ENCODE measurements at places on chromosomes 1 and 21.

DNA sequence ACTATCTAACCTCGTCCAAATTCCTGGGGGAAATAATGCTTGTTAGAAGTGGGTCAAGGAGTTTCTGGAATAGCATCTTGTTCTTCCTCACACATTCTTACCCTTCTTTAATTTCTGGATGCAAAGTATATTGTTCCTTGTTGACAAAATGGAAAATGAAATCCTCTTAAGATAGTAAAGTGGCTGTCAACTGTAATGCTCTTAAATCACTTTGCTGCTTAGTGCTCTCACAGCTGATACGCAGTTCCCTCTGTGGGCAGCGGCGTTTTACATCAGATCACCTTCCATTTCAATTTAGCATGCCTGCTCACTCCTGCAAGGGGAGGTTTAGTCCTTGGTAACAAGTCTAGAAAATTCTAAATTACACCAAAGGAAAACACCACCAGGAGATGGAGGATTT, 113.1 kb downstream of the DNM3 start:
- no peak for DNase-seq

GRCh38 chr1:151254217-151255213, at the start of gene PSMD4:
PSMD4 (plus strand) TSS chr1:151254734; CDS start chr1:151254783, 49 bp downstream.
- DNase-seq, result peak; percentile 88

- no peak for DNase-seq
Observed at GRCh38 chr1:228463559-228464455, 23.4 kb upstream of the RNF187 start.

GRCh38 chr1:243471754-243472745, 216.2 kb downstream of the SDCCAG8 start:
- no peak for DNase-seq

- DNase-seq, result no peak
Observed at GRCh38 chr1:90836345-90836679, 119.2 kb upstream of the BARHL2 start.

DNA sequence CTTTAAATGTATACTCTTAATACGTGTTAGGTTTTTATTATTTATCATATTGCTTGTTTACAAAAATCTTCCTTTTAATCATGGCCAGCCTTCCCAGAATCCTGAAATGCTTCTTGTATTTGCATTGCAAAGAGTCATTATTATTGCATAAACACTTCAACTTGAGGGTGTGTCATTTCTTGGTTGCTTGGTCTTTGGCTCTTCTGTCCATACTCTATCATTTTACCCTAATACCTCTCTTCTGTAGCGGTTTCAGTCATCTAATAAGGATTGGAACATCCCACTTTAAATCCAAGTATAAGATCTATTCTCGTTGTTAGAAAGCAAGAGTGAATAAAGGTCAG, 200.6 kb upstream of the CACYBP start:
- DNase-seq, result no peak

- no peak for DNase-seq
Observed at GRCh38 chr1:233359431-233359830, 31.9 kb downstream of the MAP3K21 start.

DNA sequence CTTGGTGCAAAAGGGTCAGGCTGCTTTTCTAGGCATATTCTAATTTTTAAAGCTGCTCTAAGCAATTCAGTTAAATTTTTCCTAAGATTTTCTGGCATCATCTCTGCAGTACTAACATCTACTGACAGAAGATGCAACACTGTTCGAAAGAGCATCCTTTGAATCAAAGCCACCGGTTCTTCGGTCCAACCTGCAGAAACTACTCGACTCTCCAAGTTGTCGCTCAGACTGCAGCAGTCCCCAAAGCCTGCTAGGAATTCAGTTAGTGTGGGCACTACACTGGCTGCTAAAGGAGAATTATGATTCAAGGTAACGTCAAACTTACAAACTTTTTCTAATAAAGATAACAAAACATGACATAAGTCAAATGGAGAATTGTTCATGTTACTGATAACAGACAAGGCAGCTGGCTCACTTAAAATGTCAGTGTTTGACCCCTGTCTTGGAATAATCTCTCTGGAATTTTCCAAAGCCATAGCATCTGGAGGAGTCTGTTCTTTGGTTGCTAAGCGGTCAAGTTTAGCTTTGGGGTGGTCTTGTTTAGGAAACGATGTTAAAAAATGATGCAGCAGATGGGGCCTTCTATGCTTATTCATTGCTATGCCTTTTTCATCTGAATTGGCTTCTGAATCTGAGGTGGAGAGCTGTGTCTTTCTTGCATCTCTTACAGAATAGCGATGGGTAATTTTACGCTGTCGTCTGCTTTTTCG, 56.9 kb downstream of the LYST start:
- DNase-seq, result no peak

DNA sequence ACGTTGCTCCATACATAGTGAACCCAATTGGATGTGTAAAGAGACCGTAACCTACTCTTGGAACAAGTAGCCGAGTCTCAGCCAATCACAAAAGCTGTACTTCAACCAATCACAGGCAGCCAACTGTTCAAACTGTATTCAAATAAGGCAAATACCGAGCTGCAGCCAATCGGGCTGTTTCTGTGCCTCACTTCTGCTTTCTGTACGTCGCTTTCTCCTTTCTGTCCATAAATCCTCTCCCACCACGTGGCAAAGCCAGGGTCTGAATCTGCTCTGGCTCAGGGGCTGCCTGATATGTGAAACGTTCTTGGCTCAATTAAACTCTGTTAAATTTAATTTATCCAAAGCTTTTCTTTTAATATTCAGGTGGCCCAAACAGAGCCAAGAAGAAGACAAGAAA, 210.3 kb downstream of the URB2 start:
- no peak for DNase-seq
